Hair follicle dermal papilla cell (primary cell): ENCODE measurements at places on chromosomes 2 and 18. TPM values are rescaled to one million over a fixed set of nuclear protein-coding genes. Genes with fewer than 3 reads are reported as not detected.

Gene GCG
- not detected in 2 replicates for total RNA-seq

Gene RTP5
- total RNA-seq = not detected in 2 replicates

Gene EVX2
- under 0.01 and 0.12 TPM in 2 replicates for total RNA-seq

Gene KCNG2
- total RNA-seq = not detected in 2 replicates

Gene FAM98A
- total RNA-seq = 72.0 and 188 TPM in 2 replicates

Gene DCDC2C
- not detected in 2 replicates for total RNA-seq

Gene FAM237A
- total RNA-seq = not detected in 2 replicates

Gene MPP4
- total RNA-seq = 0.73 and 0.97 TPM in 2 replicates

Gene FLACC1
- total RNA-seq = 1.3 and 1.9 TPM in 2 replicates

Gene ECEL1
- not detected in 2 replicates for total RNA-seq
